ENCODE measurements at places on chromosomes 11 and 22.
A peak's percentile ranks its signal among the peaks of the same experiment; 100 is the strongest.

DNA sequence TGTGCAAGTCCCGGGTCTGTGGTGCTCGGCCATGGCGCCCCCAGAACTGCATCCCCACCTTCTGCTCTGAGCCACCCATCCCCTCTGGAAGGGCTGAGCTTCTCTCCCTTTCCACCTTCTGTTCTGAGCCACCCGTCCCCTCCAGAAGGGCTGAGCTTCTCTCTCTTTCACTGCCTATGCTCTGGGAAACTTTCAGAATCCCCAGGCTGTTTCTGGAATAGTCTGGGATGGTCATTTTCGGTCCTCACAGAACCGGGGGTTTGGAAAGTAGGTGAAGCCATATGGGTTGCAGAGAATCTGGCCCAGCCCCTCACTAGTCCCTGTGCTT, 3.4 kb upstream of the BID start:
- no peak for DNase-seq

DNA sequence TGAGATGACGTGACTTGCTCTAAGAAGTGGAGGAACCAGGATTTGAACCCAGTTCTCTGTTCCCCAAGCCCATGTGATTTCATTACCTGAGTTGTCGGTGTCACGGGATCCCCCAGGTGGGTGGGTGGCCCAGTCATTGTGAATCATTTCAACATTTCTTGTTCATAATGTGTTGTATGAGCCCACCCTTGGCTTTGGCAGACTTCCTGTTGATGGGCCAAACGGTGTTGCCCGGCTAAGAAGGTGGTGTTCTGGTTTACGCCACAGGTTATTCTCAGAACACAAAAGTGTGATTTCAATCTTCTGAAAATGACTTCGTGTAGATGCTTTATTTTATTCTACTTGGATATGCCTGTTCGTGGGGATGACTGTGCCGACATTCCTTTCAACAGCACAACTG, 21.6 kb upstream of the ST14 start:
- DNase-seq, result no peak

- no peak for DNase-seq
These were observed 46.9 kb downstream of the C11orf96 start for GRCh38 chr11:43989162-43989981.

DNA sequence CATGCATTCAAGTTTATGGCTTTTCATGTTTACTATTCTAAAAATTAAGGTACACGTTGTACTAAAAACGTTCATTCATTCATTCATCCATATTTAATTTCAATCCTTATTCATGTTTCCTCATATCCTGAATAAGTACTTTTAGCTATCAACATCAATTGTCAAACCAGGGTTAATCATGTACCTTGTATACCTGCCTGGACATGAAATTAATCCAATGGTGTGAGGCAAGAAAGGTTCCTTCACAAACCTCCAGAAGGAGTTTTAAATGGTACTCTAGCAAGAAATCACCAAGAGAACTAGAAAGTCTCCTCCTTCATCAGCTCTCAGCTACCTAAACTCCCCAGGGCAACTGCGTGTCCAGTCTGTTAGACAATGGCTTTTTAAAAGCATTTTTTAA, 33.4 kb downstream of the TMEM123 start:
- no peak for DNase-seq

DNA sequence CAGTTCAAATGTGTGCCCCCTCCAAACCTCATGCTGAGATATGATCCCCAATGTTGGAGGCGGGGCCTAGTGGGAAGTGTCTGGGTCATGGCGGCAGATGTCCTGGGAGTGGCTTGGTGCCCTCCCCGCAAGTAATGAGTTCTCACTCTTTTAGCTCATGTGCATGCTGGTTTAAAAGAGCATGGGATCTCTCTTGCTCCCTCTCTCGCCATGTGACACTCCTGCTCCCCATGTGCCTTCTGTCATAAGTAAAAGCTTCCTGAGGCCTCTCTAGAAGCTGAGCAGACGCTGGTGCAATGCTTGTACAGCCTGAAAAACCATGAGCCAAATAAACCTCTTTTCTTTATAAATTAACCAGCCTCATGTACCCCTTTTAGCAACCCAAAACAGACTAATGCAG, 98.8 kb downstream of the SGSM3 start:
- DNase-seq, result no peak

GRCh38 chr11:83054904-83055380, 16.8 kb downstream of the RAB30 start:
- DNase-seq, result no peak

DNA sequence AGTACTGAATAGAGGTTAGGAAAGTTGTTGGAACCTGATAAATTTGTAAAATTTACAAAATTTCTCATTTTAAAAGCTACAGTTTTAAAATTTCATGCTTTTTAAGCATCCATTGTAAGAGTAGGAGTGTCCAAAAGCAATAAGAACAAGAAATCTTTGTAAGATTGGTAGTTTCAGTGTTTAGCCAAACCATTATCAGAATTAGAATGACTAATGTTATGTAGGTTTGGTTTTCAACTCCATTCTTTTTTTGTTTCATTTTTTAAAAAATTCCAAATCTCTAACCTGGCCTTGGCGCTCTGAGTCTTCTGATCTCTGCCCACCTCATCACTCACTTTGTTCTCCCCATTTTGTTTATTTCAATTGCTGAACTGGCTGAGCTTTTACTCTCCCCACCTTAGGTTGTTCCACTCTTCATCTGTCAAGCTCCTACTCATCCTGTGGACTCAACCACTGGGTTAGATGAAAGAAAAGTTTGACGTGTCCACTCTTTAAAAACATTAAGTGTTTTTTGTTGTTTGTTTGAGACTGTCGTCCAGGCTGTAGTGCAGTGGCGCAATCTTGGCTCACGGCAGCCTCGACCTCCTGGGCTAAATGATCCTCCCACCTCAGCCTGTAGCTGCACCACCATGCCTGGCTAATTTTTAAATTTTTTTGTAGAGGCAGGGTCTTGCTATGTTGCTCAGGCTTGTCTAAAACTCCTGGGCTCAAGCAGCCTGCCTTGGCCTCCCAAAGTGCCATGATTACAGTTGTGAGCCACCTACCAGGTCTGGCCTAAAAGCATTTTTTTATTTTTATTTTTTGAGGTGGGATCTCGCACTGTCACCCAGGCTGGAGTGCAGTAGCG, 14.0 kb downstream of the EP300 start:
- no peak for DNase-seq

GRCh38 chr22:16957781-16958180, 50.2 kb downstream of the GAB4 start:
- DNase-seq, result no peak

DNA sequence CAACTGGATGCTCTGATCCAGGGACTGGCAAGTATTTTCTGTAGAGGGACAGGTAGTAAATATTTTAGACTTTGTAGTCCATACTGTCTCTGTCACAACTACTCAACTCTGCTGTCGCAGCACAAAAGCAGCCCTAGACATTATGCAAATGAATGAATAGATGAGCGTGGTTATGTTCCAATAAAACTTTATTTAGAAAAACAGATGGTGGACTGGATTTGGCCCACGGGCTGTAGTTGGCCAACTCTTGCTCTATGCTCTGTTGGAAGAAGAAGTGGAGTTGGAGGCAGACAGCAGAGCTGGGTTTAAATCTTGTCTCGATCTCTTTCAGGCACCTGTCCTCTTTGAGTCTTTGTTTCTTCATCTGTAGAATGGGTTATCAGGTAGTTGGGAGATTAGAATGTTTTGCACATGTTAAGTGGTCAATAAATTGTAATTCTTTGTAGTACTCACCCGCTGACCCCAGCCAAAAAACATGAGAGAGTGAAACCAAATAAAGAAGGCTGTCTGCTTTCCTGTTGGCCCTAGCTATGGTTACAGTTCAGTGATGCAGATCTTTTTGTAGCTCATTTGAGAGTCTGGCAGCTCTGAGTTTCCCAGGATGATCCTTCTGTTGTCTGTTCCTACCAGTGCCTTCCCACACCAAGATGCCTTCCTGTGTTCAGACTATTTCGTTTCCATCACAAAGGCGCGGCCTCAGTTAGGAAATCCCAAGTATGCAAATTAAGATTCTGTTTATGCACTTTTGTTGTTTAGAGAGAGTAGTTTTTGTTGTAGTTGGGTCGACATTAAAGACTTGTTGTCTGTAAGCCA, 198.1 kb upstream of the SEZ6L start:
- no peak for DNase-seq

DNA sequence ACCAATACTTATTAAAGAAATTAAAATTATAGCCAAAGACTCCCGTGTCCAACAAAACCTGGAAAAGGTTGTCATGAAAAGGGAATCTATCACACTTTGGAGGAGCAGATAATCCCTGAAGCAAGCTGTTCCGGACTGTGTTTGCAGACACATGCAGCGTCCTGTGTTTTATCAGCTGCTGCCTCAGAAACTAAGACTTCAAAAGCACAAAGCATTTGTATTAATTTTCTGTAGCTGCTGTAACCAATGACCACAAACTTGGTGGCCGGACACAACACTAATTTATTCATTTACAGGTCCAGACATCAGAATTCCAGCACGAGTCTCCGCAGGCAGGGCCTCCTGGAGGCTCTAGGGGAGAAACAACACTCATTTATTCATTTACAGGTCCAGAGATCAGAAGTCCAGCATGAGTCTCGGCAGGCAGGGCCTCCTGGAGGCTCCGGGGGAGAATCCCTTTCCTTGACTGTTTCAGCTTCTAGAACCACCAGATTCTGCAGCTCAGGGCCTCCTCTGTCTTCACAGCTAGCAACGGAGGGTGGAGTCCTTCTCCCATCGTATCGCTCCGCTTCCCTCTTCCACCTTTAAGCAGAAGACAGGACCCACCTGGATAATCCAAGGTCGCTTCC, 465.3 kb downstream of the BRD1 start:
- DNase-seq, result no peak

DNA sequence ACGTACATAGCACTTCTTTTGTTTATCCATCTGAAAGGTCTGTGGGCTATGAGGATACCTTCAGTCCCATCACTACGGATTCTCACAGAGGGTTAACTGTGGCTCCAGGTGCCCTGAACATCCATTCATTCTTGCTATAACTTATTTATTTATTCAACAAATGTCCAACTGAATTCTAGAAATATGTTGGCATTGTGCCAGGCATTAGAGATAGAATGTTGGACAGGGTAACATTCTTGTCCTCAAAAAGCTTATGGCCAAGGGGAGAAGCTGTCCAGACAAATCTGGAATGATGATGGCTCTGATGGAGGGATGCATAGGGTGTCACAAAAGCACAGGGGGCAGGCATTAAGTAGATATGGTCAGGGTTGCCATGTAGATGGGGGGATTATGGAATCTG, 8.4 kb downstream of the OLFML1 start:
- DNase-seq, result no peak

DNA sequence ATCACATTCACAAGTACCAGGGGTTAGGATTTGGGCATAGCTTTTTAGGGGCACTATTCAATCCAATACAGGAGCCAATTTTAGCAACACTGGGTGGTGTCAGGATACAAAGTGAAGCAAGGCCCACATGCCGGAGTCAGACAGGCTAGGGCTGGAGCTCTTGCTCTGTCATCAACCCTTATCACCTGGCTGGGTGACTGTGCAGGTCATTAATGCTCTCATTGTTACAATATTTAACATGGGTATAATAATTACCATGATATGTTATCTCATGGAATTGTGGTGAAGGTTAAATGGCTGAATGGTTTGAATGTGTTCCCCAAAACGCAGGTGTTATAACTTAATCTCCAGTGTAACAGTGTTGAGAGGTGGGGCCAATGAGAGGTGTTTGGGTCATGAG, 143.3 kb upstream of the THY1 start:
- DNase-seq, result no peak

GRCh38 chr11:14414470-14415461, 55.8 kb upstream of the RRAS2 start:
- DNase-seq, result no peak

DNA sequence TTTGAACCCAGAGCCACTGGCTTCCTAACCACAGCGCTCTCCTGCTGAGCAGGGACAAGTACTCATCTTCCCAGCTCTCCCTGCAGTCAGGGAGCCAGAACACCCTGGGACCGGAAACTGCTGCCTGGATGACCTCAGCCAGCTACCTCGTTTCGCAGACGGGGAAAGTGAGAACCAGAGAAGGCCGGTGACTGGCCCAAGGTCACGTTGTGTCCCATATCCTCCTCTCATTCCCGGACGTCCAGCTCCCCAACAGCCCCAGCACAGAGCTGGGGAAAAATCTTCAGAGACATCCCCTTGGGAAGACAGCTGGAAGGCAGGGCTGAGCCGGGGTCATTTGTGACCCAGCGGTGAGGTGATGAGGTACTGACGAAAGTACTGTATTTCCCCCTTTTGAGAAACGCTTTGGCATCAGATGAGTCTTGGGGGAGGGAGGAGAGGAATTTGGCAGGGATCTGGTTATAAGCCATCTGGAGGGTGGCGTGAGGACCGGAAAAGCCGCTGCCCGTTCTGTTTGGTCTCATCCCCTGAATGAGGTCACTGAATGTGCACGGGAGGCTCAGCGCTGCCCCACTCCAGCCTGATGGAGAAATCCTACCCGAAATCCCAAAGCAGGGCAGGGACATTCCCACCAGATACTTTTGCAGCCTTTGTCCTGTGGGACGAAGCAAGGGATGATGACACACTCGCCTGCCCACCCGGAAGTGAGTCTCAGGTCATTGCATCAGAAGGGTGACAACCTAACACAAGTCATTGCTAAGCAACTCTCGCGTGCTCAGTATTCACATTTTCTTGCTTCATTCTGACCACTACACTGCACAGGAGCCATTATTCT, 41.1 kb downstream of the LIF start:
- peak; percentile 45 for DNase-seq

DNA sequence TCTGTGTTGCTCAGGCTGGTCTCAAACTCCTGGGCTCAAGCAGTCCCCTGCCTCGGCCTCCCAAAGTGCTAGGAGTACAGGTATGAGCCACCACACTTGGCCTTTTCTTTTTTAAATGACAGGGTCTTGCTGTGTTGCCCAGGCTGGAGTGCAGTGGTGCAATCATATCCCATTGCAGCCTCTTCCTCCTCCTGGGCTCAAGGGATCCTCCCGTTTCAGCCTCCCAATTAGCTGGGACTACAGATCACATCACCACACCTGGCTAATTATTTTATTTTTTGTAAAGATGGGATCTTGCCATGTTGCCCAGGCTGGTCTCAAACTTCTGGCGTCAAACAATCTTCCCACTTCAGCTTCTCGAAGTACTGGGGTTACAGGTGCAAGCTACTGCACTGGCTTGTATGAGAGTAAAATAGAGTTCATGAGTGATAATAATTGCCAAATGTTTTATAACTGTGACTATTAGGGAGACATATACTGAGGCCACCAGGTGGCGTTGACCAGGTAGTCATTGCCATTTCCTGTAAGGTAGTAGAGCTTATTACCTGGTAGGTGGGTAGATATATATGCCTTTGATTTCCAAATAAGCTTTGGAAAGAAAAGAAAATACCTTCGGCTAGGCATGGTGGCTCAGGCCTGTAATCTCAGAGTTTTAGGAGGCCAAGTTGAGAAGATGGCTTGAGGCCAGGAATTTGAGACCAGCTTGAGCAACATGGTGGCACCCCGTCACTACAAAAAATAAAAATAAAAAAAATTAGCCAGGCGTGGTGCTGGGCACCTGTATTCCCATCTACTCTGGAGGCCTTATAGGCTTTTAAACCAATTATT, 5.4 kb downstream of the FDX1 start:
- DNase-seq, result no peak

All from SW 1271 (cell line).